ENCODE measurements at places on chromosomes 5 and 9.

GRCh38 chr5:157983906-157984551 is 125.1 kb upstream of the CLINT1 start:
- no peak for DNase-seq

DNA sequence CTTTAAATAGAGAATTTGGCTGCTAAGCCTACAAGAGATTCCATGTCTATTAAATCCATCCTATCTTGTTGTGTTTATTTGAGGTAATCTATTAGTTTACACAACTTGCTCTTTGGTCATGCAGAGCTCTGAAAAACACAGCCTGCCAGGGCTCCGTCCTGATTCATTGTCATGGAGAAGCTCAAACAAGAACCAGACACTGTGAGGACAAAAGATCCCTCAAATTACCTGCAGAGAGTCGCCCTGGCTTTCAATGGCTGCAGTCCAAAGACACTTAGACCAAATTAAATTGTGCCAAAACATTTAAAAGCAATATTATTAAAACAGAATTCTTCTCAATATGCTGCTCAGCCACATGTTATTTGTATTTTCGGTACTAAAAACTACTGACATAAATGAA is 60.1 kb downstream of the CDH18 start:
- DNase-seq = no peak

- DNase-seq = no peak
Measured at GRCh38 chr5:123976379-123977033, 464.5 kb downstream of the CSNK1G3 start.

- no peak for DNase-seq
Measured at GRCh38 chr9:92563116-92564100, 27.6 kb upstream of the ECM2 start.

DNA sequence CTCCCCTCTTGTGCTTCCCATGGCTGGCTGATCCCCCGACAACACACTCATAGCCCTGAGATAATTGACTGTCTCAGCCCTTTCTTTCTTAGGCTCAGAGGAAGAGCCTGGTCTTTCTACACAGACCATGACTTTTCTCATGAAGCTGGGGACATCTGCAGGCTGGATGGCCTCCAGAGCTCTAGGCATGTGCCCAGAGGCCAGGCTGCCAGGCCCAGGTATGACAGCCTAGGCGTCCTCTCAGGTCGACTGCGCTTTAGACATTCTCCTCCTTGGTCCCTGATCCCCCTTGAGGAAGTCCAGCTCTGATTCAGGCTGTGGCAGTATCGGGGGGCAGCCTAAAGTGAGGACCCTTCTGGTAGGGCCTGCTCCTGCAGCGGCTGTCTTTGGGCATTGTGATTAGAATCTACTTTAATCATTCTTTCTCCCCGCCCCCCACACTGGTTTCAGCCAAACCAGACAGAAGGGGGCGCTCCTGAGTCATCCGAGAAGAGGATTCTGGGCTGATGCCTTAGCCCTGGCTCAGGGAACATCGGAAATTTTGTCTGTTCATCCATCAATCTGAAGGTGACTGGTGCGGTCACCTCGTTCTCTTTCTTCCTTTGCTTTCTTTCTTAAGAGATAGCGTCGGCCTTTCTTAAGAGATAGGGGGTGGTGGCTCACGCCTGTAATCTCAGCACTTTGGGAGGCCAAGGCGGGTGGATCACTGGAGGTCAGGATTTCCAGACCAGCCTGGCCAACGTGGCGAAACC is 66.5 kb upstream of the HSPA9 start:
- peak; percentile 89 for DNase-seq

DNA sequence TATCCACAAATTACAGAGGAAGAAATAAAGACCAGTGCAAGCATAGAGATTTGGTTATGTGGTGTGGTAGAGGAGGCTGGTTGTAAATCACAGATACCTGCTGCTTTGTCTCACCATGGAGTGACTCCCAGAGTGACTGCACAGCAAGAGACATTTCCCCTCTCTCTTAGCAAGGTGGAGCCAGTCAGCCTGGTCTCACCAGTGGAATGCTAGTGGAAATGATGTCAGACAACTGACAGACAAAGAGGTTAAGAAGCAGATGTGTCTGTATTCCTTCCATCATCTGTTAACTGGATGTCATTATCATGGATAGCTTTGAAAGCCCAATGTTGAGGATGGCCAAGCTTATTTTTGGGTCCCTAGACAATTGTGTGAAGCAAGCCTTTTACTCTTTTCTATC is 509.4 kb upstream of the SEMA6A start:
- no peak for DNase-seq

DNA sequence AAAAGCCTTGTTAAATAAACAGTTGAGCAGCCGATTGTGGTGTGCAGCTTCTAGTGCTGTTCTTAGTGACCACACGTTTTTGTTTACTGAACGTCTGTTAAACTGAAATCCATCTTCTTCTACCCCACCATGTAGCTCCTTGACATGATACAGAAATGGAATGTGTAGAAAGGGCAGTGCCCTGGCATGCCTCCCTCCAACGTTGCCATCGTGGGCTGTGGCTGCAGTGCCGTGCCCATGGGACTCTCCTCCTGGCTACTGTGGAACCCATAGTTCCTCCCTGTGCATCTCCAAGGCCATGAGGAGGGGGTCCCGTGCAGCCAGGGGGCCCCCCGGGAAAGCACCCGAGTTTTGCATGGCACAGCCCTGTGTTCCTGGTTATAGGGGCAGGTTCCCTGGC is 23.3 kb upstream of the TGFBI start:
- no peak for DNase-seq

- DNase-seq = no peak
Measured at GRCh38 chr5:89436464-89436863, 553.5 kb upstream of the MEF2C start.

GRCh38 chr5:139131921-139132432 is 66.2 kb downstream of the SIL1 start:
- no peak for DNase-seq

Measured in activated T-cell treated with anti-CD3 and anti-CD28 coated beads, Interleukin-2, amount 50 U/mL, for 48 hours (primary cell).